ENCODE measurements at places on chromosomes 2 and 18.

- DNase-seq: no peak
Observed at GRCh38 chr18:8952174-8952573, 150.3 kb upstream of the NDUFV2 start.

DNA sequence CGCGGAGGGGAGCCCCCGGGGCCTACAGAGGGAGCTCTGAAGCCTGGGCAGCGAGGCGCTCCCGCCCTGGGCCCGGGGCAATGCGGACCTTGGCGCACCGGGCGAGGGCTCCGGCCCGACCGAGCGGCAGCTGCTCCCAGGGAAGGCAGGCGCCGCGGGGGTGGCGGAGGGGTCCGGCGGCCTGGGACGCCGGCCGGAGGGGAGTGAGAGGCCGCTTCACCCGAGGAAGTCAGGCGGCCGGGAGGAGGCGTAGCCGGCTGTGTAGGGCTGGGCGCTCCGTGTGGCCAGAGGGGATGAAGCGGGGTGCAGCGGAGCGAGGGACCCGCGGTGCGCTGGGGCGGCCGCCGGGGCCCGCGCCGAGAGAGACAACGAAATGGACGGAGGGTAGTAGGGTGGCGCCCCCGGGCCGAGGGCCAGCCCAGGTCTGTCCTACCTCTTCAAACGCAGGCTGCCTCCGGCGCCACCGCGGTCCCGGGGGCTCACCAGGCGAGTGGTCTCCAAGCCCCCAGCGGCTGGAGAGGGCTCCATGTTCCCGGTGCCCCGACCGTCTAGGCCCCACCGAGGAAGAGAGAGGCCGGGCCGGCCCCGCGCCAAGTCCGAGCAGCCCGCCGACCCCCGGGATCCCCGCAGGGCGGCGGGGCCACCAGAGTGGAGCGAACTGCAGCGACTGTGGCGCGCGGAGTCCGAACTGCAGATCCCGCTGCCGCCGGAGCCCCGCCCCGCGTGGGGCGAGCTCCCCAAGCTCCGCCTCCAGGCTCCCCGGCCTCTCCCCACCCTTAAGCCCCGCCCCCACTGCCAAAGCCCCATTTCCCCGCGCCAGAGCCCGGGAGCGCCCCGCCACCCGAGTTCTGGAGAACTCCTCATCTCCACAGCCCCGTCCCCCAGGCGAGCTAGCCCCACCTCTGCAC lies at the start of gene SLC30A3:
SLC30A3 (minus strand) TSS at position 669 of the 908 bp plus-strand sequence; CDS start at position 528, 141 bp downstream.
- DNase-seq: peak; percentile 41

GRCh38 chr18:5513947-5514346 lies 29.9 kb downstream of the EPB41L3 start:
- no peak for DNase-seq

- no peak for DNase-seq
Observed at GRCh38 chr18:33702625-33703024, 124.6 kb downstream of the ASXL3 start.

GRCh38 chr2:11559786-11560155 lies 25.9 kb downstream of the GREB1 start:
- no peak for DNase-seq

DNA sequence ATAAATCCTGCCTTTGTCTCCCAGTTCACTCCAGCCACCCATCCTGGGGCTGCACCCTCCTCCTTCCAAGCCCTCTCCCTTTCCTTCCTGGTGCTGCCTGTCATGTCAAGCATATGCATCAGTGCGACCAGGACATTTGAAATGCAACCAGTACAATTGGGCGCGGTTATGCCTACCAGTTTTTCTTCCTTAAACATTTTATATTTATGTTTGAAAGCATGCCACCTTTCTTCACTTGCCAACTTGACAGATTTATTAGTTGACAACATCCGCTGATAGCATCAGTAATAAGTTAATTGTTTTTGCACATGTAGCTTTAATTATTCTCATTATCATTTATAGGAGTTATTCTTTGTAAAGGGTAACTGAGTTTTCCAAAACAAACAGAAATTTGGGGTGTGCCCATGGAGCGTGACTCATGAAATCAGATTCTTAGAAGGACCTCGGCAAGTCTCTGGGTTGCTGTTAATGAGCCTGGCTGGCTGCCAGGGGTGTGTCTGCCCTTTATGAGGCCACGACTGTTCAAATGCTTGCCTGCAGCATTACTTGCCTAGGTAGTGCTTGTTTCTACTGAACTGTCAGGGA lies 32.8 kb upstream of the IL1B start:
- DNase-seq: no peak

GRCh38 chr2:1590596-1591460 lies 153.5 kb downstream of the PXDN start:
- no peak for DNase-seq

DNA sequence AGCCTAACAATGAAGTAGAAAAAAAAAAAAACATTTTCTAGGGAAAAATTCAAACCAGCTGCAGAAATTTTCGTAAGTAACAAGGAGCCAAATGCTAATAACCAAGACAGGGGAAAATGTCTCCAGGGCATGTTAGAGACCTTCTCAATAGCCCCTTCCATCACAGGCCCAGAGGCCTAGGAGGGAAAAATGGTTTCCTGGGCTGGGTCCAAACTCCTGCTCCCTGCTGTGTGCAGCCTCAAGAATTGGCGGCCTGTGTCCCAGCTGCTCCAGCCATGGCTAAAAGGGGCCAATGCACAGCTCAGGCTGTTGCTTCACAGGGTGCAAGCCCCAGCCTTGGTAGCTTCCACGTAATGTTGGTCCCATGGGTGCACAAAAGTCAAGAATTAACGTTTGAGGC lies 266.2 kb downstream of the ZEB2 start:
- DNase-seq: no peak

- DNase-seq: no peak
Observed at GRCh38 chr2:137865954-137866540, 98.2 kb upstream of the HNMT start.

DNA sequence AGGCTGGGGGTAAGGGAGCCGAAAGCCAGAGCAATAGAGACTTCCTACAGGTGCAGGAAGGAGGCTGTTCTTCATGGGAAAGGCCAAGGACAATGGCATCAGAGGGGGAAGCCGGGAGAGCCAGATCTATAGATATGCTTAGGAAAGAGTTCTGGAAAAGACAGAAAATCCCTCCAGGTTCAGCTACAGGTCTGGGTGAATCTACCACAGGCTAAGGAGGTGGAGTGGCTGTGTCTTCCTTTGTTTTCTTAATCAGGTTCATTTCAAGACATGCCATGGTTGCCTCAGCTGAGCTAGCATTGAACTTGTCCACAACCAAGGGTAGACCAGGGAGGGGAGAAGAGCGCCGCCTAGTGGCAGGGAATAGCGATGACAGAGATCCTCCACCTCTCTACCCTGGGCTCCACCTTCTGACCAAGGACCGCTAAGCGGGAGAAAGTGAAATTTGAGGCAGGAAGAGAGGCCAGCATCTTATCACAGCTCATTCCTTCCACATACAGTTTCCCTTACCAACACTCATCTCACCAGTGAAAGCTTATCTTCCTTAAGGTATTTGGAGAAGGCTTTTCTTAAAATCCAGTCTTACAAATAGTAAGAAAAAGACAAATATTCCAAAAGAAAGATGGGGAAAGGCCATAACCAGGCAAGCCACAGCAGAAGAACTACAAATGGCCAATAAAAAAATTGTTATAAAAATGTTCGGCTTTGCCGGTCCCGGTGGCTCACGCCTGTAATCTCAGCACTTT lies 74.2 kb downstream of the VIT start:
- DNase-seq: no peak

DNA sequence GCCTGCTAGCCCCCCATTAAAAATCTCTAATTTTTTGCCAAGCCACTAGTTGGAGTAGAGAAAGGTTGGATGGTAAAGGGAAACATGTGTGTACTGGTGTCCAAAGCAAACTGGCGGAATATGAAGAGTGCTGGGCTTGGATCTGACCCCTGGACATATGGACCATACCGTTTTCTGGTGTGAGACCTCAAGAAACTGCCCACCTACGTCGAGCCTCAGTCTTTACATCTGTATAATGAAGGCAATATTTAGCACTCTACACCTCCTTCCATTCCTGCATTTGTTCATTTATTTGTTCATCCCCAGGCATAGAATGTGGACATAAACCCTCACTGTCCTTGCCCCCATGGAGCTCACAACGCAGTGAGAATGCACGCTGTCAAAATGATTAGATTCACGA lies 142.4 kb downstream of the RHBDD1 start:
- no peak for DNase-seq

DNA sequence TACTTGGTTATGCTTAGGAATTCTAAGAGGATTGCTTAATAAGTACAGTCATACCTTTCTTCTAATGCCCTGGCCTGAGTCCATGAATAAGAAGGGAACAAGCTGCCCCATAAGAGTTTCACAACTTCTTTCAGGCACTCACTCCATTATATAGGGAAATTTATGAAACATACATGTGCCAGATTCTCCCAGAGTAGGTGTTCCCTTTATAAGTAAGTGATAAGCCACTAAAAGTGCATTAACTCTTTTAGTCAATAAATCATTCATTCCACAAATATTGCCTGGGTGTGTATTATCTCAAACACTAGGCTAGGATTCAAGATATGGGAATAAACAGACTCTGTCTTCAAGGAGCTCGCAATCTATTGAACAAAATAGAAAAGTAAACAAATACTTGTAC lies 84.5 kb upstream of the RBBP8 start:
- no peak for DNase-seq

DNA sequence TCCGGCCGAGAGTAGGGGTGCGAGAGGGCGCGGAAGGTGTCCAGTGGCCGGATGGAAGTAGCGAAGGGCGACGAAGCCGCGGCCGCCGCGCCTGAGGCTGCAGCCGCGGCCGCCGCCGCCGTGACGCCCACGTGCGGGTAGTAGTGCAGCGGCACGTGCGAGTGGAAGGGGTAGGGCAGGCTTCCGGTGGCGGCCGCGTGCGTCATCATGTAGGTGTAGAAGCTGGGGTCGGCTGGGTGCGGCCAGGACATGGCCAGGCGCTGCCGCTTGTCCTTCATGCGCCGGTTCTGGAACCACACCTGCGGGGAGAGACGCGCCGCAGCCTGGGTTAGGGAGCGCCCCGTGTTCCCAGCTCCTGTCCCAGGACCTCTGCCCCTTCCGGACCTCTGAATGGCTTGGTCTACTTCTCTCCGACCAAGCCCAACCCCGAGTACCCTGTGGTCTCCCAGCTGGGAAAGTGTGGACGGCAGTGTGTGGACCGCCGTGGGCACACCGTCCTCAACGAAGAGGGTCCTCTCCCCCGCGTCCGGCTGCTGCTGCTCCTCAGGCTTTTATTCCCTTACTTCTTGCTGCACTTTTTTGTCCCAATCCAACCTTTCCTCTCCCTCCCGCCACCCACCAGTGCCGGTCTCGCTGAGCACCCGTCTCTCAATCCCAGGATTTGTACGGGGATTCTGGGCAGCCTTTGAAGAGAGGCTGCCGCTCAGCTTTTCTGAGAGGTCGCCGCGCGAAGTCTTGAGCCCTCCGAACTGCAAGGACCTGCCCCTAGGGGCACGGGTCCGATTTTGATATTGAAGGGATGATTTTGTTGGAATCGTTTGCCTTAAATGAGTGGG lies 3.0 kb downstream of the EVX2 start:
- DNase-seq: no peak

DNA sequence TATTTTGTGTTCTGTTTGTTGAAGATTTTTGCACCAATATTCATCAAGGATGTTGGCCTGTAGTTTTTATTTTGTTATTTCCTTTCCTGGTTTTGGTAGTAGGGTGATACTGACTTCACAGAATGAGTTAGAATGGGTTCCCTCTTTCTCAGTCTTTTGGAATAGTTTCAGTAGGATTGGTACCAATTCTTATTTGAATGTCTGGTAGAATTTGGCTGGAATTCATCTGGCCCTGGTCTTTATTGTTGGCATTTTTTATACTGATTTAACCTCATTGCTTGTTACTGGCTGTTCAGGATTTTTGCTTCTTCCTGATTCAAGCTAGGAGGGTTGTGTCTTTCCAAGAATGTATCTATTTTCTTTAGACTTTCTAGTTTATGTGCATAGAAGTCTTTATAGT lies 263.7 kb downstream of the SOX11 start:
- DNase-seq: no peak

GRCh38 chr2:2516386-2516785 lies 185.3 kb upstream of the MYT1L start:
- no peak for DNase-seq

- no peak for DNase-seq
Observed at GRCh38 chr2:189268763-189269162, 89.2 kb upstream of the COL5A2 start.

- DNase-seq: no peak
Observed at GRCh38 chr18:60935041-60935910, 398.0 kb upstream of the CDH20 start.
